ENCODE measurements at places on chromosomes 11 and 22. TPM values are rescaled to one million over a fixed set of nuclear protein-coding genes. Genes with fewer than 3 reads are reported as not detected.

DNA sequence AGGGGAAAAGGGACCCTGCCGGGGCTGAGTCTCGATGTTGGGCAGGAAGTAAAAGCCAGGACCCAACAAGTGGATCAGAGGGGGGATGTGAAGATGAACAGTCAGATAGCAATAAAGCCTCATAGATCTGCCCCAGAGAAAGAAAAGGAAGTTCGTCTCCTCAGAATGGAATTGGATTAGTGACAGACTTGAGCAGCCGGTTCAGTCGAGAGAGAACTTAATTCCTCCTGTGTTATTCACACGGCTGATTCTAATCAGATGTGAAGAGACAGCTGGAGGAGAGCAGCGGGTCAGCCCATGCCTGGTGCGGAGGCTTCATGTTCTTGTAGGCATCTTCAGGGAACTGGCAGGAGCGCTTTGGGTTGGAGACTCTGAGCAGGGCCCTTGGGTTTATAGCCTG, 29.3 kb upstream of the CABP7 start:
- DNase-seq, result no peak

DNA sequence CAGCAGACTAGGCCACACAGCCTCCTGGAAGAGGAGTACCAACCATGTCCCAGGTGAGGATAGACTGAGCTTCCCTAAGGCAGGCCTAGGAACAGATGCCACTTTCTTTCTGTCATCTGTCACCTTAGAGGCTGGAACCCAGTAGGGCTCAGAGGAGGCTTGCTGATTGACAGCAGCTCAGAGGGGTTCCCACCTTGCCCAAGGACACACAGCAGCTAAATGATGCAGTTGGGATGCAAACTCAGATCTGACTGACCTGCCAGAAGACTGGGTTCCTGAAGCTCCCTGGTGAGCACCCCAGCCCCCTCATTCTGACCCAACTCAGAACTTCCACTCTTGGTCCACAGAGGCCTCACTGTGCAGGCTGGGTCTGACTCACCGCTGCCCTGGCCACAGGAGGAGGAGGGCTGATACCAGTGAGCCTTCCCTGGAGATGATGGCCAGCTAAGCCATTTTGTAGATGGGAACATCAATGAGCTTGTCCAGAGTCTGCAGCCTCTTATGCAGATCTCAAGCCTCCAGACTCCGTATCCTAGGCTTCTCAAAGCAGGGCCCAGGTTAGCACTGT, 14.0 kb downstream of the CAPN5 start:
- DNase-seq, result no peak

UCP3 gene
- total RNA-seq, result 2.4 TPM

MAJIN gene
- total RNA-seq, result 0.33 TPM

DNA sequence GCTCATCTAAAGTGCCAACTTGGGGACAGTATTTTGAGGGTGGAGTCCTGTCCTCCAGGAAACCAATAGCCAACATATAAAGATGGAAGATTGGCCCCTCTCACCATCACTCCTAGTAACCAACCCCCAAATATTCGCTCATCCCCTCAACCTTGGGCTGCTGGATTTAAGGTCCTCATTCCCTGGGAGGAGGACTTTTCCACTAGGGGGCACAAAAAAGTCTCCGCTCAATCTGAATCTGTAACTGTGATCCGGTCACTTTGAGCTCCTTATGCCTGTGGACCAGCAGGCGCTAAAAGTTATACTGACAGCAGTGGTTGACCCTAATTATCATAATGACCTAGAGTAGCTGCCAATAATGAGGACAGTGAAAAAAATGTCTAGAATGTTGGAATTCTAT, 20.5 kb upstream of the CLPB start:
- DNase-seq, result no peak

DNA sequence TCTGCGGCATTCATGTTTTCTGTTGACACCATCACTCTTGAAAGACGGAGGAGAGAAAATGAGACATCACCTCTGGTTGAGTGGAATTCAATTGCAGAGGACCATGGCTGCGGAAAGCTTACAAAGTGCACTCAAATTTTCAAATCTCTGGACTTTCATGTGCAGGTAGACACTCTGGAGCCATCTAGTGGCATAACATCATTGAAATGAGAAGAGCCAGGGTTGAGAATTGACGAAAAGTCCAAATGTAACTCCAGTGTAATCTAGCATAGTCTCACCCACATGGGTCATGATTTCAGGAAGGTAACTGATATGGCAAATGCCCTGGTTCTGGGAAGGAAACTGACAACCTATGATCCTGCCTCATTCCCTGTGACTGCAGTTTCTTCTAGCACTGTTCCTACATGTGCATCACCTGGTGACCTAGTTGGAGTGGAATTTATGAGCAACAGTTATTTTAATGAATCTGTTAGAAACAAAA, 687.8 kb downstream of the KCNA4 start:
- DNase-seq, result no peak

GRCh38 chr11:66081505-66081904, 11.4 kb downstream of the PACS1 start:
- DNase-seq, result peak; percentile 87

GRCh38 chr11:67606093-67606491, 644 bp upstream of the NDUFV1 start:
- DNase-seq, result no peak

SYT12 gene
- not detected for total RNA-seq

DNA sequence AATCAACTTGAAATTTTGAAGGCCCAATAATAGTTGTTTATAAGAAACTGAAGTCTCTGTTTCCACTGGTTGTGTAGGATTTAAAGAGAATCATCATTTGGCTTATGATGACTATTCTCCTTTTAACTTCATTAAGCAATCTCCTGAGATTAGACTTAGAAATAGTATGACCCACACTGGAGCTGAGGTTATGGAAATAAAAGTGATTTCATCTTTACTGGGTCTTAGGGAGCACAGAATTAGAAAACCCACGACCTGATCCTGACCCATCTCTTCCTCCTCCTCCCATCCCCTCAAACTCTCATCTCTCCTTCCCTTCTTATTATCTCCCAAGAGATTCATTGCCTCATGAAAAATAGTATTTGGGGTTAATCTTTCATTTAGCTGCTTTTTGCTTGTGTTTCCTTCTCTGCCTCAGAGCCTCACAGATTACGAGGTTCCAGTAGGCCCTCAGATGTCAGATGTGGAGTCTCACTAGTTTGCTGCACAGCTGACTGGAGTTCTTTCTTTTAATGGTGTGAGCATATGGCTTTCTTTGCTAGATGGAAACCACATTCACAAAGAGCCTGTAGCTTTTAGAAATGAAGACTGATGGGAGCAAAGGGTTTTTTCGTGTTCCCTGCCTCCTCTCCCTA, 85.0 kb downstream of the ALX4 start:
- DNase-seq, result no peak

DNA sequence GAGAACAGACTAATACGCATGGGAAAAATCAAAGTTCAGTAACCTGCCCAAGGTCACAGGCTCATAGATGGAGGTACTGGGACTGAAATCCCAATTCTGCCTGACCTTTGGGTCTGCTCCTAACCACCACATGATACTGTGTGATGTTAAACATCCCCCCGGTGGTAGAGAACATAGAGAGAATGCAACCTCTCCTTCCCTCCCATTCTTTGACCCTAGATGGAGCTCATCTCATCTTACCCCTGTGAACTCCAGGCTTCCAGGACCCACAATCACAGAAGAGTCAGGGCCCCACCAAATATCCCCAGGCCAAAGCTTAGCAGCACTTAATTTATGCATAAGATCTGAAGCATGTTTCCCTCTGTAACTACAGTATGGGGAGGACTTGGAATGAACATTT, 198.5 kb downstream of the MYO18B start:
- DNase-seq, result no peak

SLC22A12 gene
- not detected for total RNA-seq

EPS8L2 gene
- total RNA-seq, result 19.4 TPM

KRTAP5-1 gene
- total RNA-seq, result not detected

KCNA4 gene
- not detected for total RNA-seq

C22orf31 gene
- total RNA-seq, result not detected

GRM5 gene
- total RNA-seq, result not detected

KCNJ5 gene
- total RNA-seq, result not detected

DNA sequence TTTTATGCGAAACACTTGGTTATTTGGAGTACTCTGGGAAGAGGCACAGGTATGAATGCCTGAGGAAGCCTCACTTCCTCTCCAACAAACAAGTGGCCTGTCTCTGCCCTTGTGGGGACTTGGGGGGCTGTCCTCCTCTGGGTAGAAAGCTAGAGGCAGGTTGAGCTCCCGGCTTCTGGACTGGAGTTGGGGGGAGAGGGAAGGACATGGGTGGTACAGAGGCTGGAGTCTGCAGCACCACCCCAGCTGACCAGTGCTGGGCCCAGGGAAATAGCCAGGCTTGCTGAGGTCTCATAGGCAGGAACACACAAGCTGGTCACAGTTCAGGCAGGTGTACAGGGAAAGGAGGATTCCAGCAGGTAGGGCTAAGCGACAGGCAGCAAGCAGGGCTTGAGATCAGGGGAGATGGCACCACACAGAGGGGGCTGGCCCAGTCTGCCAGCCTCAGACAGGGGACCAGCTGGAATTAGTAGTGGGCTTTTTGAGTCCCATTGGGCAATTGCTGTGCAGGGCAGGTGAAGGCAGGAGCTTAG, 135.3 kb upstream of the TEAD1 start:
- DNase-seq, result no peak

Data from activated CD4-positive, alpha-beta memory T cell treated with anti-CD3 and anti-CD28 coated beads, Interleukin-2, amount 10 ng/mL, durations not matched to agents 7 days and 5 days (primary cell).